ENCODE measurements at places on chromosomes 12 and 14.

DNA sequence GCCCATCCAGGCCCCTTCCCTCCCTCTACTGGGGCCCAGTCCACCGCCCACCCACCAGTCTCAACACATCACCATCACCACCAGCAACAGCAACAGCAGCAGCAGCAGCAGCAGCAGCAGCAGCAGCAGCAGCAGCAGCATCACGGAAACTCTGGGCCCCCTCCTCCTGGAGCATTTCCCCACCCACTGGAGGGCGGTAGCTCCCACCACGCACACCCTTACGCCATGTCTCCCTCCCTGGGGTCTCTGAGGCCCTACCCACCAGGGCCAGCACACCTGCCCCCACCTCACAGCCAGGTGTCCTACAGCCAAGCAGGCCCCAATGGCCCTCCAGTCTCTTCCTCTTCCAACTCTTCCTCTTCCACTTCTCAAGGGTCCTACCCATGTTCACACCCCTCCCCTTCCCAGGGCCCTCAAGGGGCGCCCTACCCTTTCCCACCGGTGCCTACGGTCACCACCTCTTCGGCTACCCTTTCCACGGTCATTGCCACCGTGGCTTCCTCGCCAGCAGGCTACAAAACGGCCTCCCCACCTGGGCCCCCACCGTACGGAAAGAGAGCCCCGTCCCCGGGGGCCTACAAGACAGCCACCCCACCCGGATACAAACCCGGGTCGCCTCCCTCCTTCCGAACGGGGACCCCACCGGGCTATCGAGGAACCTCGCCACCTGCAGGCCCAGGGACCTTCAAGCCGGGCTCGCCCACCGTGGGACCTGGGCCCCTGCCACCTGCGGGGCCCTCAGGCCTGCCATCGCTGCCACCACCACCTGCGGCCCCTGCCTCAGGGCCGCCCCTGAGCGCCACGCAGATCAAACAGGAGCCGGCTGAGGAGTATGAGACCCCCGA, 6.8 kb upstream of the RNU7-1 start:
- DNase-seq = no peak

DNA sequence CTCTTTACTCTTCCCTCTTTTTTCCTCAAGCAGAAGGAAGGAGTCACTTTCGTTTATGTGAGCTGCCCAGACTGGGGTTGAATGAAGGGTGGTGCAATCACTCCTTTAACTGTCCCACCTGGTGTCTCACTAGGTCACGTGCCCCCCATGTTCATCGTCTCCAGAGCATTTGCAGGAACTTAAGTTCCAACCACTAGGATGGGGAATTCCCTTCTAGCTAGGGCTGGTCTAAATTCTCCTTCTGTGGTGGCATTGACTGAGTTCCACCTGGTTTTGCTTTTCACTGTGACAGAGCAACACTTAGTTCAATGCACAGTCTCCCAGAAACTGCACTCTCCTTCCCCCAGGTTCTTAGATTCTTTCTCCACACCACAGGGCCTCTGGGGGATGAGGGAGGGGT, 9.5 kb downstream of the FANCM start:
- DNase-seq = no peak

- peak; percentile 62 for DNase-seq
Measured at GRCh38 chr12:100554608-100555077, 18.8 kb upstream of the GAS2L3 start.

GRCh38 chr12:39958377-39958776, 147.5 kb downstream of the SLC2A13 start:
- no peak for DNase-seq

DNA sequence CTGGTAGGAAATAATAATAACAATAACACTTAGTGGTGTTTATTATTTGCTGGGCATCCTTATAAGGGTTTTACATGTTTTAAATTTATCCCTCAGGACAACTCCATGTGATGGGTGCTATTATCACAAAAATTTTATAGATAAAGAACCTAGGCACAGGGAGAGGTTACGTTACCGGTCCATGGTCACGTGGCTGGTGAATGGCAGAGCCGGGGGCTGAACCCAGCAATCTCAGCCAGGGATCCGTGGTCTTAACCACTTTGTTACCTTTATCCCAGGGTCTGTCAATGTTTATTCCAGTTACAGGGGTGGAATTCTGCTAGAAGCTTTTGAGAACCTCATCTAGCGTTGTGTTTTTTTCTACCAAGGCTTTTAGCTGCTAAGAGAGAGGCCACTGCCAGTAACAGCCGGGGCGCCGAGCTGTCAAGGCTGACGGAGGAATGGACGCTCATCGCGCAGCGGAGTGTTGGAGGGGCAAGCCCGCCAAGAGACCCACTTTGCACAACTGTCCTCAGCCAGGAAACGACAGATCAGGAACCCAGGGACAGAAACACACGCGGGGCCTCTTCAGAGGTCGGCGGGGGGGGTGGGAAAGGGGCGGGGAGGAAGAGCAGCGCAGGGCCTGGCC, 418 bp downstream of the AMN1 start:
- no peak for DNase-seq

DNA sequence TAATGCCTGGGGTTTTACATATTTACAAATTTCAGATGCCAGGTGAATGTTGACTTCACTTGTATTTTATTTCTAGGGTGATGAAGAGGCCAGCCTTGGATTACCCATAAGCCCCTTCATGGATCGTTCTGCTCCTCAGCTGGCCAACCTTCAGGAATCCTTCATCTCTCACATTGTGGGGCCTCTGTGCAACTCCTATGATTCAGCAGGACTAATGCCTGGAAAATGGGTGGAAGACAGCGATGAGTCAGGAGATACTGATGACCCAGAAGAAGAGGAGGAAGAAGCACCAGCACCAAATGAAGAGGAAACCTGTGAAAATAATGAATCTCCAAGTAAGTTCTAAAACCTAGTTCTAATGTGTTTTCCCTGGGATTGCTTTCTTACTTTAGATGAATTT, 41.3 kb upstream of the SLCO1C1 start:
- DNase-seq = no peak

- no peak for DNase-seq
Measured at GRCh38 chr14:104125011-104125410, 13.4 kb upstream of the KIF26A start.

- no peak for DNase-seq
Measured at GRCh38 chr14:90522571-90523191, 125.9 kb downstream of the CALM1 start.

DNA sequence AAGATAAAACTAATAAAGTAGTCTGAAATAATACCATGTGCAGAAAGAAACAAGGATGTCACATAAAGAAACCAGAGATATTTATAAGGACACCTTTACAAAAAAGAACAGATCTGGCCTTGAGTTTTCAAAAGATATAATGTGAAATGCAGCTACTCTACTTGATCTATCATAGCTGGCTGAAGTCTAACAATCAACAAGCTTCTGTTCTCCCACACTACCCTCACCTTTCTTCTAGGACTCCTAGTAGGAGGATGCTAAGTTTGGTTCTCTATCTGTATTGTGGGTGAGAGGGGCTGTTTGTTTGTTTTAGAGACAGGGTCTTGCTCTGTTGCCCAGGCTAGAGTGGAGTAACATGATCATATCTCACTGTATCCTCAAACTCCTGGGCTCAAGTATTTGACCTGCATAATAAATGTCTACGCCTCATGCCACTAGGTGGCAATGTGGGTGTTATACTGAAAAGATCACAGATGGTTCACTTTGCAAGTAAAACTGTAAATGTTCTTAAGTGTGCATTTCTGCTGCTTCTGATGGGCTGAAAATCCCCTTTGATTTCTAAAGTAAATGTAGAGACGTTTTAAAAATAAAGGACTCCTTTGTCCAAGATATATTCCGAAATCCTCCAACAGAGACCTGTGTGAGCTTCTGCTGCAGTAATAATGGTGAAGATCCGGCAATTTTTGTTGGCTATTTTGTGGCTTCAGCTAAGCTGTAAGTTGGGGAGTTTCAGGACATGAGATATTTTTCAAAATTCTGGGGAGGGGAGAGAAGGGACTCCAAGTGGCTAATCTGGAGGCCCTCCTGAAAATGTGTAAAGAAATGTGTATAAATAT, 269.3 kb downstream of the DAD1 start:
- peak; percentile 46 for DNase-seq

GRCh38 chr12:131845121-131845520, 16.9 kb downstream of the MMP17 start:
- DNase-seq = no peak

GRCh38 chr14:100669468-100669867, 57.2 kb upstream of the DLK1 start:
- DNase-seq = no peak

GRCh38 chr12:20463913-20464524, 95.7 kb downstream of the PDE3A start:
- no peak for DNase-seq

- no peak for DNase-seq
Measured at GRCh38 chr14:20198991-20199390, 8.3 kb downstream of the OR11G2 start.

DNA sequence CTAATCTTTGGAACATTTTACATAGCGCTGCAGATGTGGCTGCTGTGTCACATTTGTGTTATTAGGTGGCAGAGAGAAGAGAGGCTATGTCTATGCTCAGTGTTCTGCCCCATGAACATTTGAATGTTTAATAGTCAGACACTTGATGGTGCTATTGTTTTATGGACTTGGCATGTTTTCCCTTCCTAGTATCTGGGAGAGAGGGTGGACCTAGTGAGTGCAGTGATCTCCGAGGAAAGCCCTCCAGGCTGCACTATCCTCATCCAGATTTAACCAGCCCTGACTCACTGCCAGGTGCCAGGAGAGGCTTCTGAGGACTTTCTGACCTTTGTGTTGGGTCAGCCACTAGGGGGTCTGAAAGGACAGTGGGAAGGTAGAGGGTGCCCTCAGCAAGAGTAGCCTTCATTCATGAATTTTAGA, 24.3 kb downstream of the ZFC3H1 start:
- no peak for DNase-seq

- DNase-seq = no peak
Measured at GRCh38 chr12:121637231-121637914, 11.0 kb downstream of the ORAI1 start.

DNA sequence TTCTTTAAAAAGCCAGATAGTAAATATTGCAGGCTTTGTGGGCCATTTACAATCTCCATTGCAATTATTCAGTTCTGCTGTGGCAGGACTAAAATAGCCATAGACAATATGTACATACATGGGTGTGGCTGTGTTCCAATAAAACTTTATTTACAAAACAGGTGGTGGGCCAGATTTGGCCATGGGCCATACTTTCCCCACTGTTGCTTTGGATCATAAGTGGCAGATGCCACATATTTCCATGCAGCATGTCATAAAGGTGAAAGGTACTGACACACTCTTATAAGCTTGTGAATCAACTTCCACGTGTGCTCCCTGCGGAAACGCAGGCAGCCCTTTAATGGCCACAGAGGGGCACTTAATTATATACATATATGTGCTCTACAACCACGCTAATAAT, 244.4 kb upstream of the FOXN3 start:
- no peak for DNase-seq

DNA sequence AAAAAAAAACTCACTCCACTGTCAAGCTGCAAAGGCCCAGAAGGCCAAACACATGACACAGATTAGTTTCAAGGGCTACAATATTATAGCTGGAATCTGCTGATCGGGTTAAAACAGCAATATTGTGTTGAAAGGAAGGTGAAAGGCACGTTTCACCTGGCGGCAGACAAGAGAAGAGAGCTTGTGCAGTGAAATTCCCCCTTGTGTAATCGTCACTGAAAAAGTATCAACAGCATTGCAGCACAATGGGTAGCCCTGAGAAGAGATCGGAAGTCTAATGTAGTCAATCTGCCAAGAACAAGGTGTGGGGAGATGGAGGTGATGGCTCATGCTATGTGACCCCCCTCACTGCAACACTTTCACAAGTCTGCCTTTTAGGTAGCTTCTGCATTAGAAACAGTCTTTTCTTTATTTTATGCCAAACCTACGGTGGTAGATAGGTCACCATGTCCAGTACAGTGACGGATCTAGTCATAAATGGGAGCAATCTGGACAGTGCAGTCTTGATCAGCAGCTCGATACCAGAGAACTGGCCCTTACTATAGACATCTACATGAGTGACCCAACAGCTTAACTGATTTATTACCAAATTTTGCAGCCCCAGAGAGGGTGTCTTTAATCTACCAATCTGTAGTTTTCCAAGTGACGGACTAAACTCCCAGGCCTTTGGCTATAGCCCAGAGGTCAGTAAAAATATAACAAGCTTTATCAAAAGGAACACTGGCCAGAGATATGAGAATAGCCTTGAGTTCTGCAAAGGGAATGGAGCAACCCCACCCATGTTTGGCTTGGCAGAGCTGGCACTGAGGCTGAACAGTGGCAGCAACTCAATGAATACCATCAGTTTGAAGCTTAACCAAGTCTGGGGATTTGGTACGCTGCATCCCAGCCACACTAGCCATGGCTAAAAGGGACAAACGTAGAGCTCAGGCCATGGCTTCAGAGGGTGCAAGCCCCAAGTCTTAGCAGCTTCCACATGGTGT, 35.4 kb downstream of the SPTSSA start:
- no peak for DNase-seq

DNA sequence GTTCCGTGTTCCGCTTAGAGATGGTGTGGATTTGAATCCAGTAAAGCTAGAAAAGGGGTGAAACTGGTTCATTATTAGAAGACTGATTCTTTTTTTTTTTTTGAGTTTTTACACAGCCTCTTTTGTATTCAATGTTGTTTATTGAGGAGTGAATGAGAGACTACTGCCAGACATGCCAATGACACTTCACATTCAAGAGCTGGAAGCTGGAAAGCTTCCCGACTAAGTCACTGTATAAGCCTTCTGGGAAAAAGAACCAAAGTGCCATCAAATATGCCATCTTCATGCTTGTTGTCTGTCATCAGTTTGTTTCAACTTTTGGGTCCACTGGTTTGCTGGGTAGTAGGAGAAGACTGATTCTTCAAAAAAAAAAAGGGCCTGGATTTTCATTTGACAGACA, 164.8 kb downstream of the ATP23 start:
- DNase-seq = no peak

GRCh38 chr14:22502007-22502406, 87.0 kb downstream of the DAD1 start:
- no peak for DNase-seq

DNA sequence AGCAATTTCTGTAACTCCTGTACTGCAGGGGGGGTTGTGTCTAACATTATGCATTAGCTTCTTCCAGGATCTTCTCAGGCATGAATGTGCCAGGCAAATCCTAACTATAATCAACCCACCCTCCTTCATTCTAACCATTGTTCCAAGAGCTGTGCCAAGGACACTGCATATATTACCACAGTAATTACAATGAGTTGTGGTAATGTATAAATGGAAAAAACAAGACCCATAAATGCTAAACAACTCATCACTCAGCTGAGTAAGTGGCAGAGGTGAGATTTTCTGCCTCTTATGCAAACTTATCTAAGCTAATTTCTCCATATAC, 80.6 kb downstream of the PRKD1 start:
- DNase-seq = no peak

- DNase-seq = no peak
Measured at GRCh38 chr14:74501135-74501614, 7.6 kb downstream of the ISCA2 start.

DNA sequence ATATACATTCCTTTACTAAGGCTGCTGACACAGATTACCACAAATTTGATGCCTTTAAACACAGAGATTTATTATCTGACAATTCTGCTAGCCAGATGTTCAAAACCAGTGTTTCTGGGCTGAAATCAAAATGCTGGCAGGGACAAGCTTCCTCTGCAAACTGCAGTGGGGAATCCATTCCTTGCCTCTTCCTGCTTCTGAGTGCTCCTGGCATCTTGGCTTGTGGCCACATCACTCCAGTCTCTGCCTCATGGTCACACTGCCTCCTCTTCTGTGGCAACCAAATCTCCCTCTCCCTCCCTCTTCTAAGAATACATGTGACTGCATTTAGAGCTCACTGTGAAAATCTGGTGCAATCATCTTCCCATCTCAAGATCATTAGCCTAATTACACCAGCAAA, 235.7 kb downstream of the TTC8 start:
- DNase-seq = no peak

Measured in HS-27A (cell line).